ENCODE measurements at places on chromosomes 5 and 9.

DNA sequence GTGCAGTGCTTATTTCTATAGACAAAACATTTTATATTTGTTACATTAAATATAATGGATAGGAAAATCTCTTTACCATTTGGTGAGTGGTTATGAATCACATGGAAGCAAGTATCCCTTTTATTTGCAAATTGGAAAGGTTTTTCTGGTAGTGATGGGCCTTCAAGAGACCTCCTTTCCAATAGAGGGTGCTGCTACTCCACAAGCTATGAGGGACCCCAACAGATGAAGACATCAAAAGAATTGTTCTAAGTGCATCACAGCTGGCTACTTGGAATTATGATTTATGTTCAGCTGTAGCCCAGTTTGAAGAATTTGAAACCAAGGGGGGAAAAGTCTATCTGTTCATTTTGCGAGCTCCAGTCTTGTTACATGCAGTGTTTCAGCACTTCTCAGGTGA is 493.7 kb upstream of the SGCD start:
- DNase-seq, result no peak

DNA sequence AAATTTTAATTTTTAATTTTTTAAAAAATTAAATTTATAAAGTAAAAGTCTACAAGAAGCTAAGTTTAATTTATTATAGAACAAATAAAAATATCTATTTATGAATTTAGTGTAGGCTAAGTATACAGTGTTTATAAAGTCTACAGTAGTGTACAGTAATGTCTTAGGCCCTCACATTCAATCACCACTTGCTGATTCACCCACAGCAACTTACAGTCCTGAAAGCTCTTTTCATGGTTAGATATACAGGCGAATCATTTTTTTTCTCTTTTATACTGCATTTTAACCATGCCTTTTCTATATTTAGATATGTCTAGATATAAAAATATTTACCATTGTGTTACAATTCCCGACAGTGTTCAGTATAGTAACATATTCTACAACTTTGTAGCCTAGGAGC is 55.9 kb downstream of the PCSK1 start:
- no peak for DNase-seq

GRCh38 chr9:89751079-89751825 is 146.4 kb downstream of the GADD45G start:
- DNase-seq, result no peak

DNA sequence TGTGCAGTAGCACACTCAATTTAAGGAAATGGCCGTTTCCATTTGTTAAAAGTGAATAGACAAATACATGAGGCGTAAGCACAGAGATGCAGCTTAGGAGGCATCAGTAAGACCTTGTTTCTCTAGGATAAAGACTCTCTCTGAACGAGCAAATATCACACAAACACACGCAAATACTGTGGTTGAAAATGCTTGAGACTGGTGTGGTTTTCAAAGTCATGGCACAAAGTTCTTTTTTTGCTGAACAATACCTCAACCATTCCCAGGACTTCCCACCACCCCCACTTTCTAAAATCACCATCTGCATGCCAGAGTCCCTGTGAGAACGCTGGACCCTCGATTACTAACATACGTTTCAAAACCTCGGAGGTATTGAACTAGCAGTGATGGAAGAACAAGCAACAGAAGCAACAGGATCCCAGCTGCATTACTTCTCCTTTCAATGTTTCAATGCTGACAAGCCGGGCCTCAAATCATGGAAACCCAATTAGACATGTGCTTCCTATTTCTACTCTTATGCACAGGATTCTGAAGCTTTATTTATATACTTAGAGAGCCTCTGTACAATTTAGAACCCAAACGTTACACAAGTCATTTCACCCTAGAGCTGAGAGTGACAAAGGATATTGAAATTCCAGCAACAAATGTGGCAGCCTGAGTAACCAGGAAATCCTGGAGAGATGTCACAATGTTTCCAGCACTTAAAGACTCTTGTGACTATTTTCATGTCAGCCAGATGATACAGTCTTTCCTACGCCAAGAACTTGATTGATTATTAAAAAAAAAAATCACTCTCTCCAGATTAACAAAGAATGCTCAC is 63.9 kb downstream of the CDC14B start:
- no peak for DNase-seq

- no peak for DNase-seq
Observed at GRCh38 chr5:110899566-110900412, 161.0 kb downstream of the SLC25A46 start.

DNA sequence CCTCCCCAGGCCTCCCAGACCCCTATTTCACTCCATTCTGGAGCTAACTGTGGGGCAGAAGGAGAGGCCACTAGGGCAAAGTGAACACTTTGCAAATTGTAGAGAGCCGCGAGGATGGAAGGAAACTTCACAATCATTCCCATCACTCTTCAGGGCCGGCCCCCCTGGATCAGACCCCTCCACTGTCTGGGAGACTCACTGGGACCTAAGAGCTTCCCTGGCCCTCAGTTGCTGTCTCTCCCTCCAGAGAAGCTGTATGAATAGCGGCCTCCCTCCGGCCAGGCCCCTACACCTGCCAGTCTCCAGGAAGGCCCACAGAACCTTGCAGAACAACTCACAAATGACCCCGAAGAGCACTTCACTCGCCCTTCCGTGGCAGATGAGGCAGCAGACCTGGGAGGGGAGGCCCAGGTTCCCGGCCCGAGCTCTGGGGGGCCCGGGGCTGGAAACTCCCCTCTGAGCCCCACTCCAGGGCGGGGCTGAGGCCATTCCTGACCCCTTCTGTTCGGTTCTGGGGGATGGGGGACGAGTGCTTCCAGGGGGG is 141.9 kb upstream of the IER5L start:
- no peak for DNase-seq

DNA sequence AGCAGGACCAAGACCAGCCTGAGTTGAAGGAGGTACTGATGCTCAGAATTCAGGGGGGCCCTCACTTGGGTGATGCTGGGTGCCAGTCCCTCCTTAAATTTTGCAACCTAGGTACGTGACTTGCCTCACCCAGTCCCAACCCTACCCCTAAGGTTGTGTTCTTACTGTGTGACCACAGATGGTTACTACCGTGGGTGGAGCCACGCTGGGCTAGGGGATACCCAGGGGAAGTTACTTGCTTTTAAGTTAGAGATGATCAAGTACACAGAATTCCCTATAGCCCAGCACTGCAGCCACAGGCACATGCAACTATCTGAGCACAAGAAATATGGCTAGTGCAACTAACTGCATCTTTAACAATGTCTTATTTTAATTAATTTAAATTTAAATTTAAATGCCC is 32.9 kb downstream of the NXNL2 start:
- DNase-seq, result no peak

- no peak for DNase-seq
Observed at GRCh38 chr9:89814340-89815040, 209.7 kb downstream of the GADD45G start.

GRCh38 chr5:53151713-53152458 is 42.3 kb upstream of the MOCS2 start:
- DNase-seq, result no peak

DNA sequence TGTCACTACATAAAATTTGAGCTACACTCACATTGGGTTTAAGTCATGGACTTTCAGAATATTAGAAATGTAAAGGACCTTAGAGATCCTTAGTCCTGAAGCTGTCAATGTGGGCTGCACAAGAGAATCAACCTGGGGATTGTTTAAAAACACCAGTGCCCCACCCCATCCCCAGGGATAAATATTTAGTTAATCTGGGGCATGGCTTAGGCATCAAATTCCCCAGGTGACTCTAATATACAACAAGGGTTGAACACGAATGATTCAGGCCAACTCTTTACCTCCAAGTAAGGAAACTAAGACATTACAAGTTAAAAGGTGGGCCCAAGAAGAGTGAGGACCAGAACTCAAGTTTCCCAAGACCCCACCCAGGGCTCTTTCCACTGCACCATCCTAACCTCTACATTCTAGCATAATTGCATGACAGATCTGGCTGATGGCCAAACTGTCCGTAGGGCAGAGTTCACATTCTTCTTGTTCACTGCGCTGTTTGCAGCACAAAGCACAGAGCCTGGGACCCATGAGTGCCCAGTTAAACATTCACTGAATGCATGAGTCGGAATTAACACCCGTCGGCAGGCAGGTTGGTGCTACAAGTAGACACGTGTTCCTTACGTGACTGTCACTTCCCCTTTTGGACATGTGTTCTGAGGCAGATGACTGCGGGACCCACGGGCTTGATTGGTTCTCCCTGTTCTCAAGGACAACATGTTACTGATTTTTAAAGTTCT is 25.2 kb downstream of the CYFIP2 start:
- no peak for DNase-seq

DNA sequence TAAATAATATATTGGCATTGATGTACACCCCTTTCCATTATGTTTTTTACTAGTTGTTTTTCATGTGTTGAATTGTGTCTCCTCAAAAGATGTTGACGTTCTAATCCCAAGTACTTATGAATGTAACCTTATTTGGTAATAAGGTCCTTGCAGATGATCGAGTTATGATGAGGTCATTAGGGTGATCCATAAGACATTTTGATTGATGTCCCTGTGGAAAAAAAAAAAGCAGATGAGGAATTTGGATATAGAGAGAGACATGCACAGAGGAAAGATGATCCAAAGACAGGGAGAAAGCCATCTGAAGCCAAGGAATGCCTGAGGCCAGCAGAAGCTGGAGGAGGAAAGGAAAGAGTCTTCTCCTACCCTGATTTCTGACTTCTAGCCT is 632.7 kb downstream of the TLR4 start:
- DNase-seq, result no peak

Measured in CD4-positive, alpha-beta T cell treated with Interleukin-12 subunit alpha and Interleukin-12 subunit beta, for 1 hour (primary cell).